ENCODE measurements at places on chromosomes 1 and 21.

- H3K4me1 ChIP-seq, result no peaks in the 10 kb centered on the region
- no peaks in the 10 kb centered on the region for H3K36me3 ChIP-seq
- no peak overlapping the region for H3K27ac ChIP-seq
- no peak overlapping the region for H3K4me3 ChIP-seq
- H3K27me3 ChIP-seq, result no peaks in the 10 kb centered on the region
Measured at GRCh38 chr1:224922404-224923164, 6.9 kb upstream of the DNAH14 start.

- H3K4me1 ChIP-seq, result no peaks in the 10 kb centered on the region
- DNase-seq, result no peak
- peaks cover 22% of the 10 kb centered on the region for H3K27me3 ChIP-seq
- no peak overlapping the region for H3K4me3 ChIP-seq
Measured at GRCh38 chr1:18639368-18640055, 8.9 kb downstream of the PAX7 start.

DNA sequence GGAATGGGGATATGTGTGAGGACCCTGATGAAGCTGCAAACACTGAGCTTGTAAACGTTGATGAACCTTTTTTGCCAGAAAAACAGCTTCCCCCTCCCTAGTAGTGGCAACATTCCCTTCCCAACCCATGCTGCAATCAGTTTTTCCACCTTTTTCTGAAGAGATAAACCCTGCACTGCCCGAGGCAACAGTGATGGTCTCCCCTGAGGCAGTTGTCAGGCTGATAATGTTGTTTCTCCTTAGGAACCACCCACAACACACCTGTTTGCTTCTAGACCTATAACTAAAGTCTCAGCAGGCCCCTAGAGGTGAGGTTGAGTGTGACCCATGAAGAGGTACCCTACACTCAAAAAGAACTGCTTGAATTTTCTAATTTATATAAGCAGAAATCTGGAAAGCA is 922.4 kb upstream of the ADGRL4 start:
- H3K27me3 ChIP-seq, result no peaks in the 10 kb centered on the region
- H3K4me3 ChIP-seq, result no peak overlapping the region
- no peak for DNase-seq
- H3K4me1 ChIP-seq, result no peaks in the 10 kb centered on the region

DNA sequence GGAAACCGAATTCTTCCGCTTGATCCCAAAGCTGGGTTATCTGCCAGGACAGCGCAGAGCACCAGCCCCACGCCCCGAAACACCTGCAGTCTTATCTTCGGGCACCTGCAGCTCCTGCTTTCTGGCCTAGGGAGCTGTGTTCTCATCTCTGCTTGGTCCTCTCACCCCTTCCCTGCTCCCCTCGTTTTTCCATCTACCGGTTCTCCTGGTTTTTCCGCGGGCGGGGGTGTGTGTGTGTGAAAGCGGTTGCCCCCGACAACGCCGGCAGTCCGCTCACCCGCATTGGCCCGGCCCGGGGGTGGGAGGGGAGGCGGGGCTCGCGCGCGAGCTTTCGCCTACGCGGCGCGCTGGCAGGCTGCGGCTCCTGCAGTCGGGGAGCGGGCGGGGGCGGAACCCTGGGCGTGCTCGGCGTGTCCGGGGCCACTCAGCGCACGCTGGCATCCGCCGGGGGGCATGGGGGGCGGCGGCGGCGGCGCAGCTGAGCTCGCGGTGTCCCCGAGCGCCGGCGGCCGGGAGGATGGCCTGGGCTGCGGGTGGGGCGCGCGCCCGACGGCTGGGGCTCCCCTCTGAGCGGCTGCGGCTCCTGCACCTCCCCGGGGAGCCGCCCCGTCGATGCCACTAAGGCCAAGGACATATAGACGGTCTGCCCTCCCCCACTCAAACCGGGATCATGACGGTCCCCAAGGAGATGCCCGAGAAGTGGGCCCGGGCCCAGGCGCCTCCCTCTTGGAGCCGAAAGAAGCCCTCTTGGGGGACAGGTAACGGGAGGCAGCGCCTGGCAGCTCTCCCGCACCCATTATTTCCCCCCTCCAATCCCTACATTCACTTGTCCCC is 3.2 kb downstream of the ATP8B2 start:
- DNase-seq, result no peak
- H3K36me3 ChIP-seq, result peaks cover 28% of the 10 kb centered on the region
- peaks cover 45% of the 10 kb centered on the region for H3K4me1 ChIP-seq
- peak overlapping the region; percentile 77 for H3K4me3 ChIP-seq

DNA sequence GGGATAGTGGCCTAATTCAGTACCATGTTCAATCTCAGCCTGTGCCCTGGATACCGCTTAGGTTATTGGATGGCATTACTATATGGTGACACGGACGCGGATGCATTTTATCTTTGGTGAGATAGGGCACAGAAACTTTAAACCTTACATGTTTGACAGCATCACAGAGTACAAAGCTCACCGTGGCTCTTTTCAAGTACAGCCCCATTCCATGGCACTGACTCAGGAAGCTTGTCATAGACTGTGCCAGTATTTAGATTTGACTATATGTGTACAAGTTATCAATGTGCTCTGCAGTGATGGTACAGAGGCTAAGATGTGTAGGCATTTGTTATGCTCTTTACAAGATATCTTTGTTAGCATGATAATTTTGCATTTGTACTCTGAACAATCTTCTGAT is 169.0 kb downstream of the RYR2 start:
- H3K4me1 ChIP-seq, result no peaks in the 10 kb centered on the region
- no peaks in the 10 kb centered on the region for H3K27me3 ChIP-seq
- DNase-seq, result no peak
- H3K4me3 ChIP-seq, result no peak overlapping the region

DNA sequence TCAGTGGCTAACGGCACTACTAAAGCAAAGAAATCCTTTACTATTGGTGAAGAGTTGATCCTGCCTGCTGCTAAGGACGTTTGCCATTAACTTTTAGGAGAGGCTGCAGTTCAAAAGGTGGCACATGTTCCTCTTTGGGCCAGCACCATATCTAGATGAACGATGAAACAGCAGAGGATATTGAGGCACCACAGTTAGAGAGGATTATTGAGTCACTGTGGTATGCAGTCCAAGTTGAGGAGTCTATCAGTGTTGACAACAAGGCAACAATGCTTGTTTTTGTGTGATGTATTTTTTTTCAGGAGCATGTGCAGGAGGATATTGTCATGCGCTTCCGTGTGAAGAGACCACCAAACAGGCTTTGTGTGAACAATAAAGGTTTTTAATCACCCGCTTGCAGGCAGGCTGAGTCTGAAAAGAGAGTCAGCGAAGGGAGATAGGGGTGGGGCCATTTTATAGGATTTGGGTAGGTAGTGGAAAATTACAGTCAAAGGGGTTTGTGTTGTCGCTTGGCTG is 80.9 kb downstream of the UCHL5 start:
- H3K4me1 ChIP-seq, result no peaks in the 10 kb centered on the region
- no peak overlapping the region for H3K27ac ChIP-seq
- DNase-seq, result no peak
- no peaks in the 10 kb centered on the region for H3K27me3 ChIP-seq
- no peak overlapping the region for H3K4me3 ChIP-seq
- H3K36me3 ChIP-seq, result no peaks in the 10 kb centered on the region

GRCh38 chr1:233873666-233874065 is 30.8 kb upstream of the SLC35F3 start:
- H3K4me3 ChIP-seq, result no peak overlapping the region
- no peaks in the 10 kb centered on the region for H3K4me1 ChIP-seq
- H3K36me3 ChIP-seq, result no peaks in the 10 kb centered on the region
- DNase-seq, result no peak
- H3K27me3 ChIP-seq, result no peaks in the 10 kb centered on the region

DNA sequence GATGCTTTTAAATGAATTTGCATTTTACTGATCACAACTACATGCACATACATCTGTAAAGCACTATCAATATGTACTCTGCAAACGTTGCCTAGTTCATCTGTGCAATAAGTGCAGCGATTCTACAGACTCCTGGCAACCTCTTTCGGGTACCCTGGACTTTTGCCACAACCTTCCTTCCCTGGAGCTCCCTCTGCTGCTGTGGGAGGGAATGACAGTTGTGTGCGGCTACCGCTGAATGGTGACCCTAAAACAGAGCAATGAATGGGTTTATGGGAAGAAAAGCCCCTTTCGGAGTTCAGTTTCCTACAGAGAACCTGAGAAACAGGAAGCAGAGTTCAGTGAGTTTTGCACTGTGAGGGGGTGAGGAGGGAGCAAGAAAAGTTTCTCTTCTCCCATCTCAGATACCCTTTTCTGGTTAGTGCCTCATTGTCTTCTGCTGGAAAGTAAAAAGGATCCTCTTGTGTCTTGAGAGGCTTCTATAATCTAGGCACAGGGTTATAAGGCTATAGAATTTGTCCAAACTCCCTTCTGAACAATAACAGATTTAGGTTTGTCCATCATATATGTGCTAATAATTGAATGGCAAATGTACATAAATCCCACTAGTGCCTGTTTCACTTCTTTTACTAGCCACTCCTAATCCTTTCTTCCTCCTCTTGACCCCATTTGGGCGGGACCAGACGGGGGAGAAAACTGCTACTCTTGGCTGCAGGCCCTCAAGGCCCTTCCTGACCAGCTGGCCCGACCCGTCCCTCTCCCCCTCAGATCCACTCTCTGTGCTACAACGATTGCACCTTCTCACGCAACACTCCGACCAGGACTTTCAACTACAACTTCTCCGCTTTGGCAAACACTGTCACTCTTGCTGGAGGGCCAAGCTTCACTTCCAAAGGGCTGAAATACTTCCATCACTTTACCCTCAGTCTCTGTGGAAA is 19.8 kb upstream of the SARS1 start:
- no peak overlapping the region for H3K4me3 ChIP-seq
- no peak overlapping the region for H3K27ac ChIP-seq
- no peak for DNase-seq
- no peaks in the 10 kb centered on the region for H3K36me3 ChIP-seq
- H3K4me1 ChIP-seq, result peaks cover 16% of the 10 kb centered on the region

DNA sequence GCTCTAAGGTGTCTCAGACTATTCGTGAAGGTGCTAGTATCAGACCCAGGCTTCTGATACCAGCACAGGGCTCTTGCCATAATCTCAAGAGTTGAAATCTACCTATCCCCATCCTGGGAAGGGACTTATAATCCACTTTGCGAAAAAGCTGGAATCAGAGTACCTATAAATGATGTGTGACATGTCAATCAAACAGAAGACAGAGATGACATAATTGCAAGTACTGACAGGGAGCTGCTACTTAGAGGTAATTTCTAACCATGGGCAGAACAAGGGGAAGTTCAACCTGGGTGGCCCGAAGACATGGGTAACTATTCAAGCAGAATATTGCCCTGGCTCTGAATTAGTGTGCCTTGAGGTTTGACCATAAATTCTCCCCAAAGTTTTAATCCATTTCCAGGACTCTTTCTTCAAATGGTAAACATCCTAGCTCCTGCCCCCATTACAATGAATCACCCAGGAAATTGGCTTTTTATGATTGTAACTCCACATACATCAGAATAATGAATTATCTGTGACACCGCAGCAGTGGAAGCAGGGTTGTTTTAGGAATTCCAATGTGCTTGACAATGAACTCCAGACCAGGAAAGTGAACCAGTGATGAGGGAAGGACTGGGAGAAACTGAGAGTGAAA is 37.2 kb downstream of the KANK4 start:
- no peaks in the 10 kb centered on the region for H3K36me3 ChIP-seq
- no peaks in the 10 kb centered on the region for H3K27me3 ChIP-seq
- H3K4me3 ChIP-seq, result no peak overlapping the region
- no peak overlapping the region for H3K27ac ChIP-seq

- no peaks in the 10 kb centered on the region for H3K36me3 ChIP-seq
- H3K4me1 ChIP-seq, result peaks cover 36% of the 10 kb centered on the region
- no peaks in the 10 kb centered on the region for H3K27me3 ChIP-seq
- no peak for DNase-seq
- H3K27ac ChIP-seq, result no peak overlapping the region
Measured at GRCh38 chr1:198234520-198235251, 77.9 kb downstream of the NEK7 start.

- H3K36me3 ChIP-seq, result no peaks in the 10 kb centered on the region
- no peaks in the 10 kb centered on the region for H3K27me3 ChIP-seq
- no peak for DNase-seq
- no peak overlapping the region for H3K27ac ChIP-seq
Measured at GRCh38 chr1:7576946-7577657, 194.0 kb upstream of the VAMP3 start.
